ENCODE measurements at places on chromosomes 5 and 9.

DNA sequence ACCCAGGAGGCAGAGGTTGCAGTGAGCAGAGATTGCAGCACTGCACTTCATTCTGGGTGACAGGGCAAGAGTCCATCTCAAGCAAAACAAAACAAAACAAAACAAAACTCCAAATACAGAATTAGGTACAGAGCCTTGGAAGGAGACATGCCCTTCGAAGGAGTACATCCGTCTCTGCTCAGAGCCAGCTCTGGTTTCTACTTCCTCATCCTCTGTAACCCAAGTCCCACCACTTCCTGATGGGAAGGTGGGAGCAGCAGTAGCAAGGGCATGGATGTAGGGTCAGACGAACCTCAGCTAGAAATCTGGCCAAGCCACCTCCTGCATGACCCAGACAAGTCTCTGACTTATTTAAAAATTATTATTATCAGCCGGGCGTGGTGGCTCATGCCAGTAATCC is 16.5 kb upstream of the STXBP1 start:
- no peak for DNase-seq

DNA sequence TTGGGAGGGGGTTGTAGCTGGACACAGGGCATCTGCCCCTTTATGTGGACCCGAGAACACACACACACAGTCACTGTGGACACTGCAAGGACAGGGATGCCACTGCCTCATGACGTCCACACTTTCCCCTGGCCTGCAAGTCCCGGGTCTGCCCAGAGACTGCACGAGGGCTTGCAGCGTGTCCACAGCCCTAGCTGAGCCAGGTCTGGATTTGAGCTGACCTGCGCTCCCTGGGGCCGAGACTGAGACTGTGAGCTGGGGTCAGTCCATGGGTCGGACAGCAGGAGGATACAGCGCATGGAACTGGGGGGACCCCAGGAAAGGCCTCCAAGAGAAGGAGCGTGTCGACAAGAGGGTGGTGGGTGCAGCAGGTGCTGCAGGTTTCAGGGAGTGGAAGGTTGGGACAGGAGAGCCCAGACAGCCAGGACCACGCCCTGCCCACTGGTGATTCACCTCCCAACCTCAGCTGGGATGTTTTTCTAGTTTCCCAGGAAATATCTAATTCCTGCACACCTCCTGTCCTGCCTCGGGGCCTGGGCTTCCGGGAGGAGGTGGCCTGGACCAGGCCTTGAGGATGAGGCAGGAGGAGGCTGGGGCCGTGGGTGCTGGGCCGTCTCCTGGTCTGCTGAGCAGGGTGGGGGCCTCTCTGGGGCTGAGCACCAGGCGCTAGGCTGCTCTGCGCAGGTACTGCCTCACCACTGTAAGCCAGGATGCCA is 806 bp upstream of the RNF224 start:
- DNase-seq = no peak

DNA sequence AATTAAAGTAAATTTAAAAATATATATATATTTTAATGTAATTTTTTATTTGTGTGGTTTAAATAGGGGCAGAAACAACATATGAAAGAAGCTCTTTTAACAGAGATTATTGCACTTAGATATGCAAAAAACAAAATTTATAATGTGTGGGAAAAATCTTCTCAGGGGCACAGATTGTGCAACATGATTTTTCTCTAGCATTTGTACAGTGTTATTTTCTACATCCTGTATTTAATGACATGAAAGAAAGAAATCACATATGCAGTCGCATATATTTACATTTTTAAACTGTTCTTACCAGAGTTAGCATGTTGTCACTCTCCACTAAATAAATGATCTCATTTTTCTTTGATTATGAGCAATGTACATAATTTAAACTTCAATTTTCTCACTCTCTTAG is 265.3 kb upstream of the CTNND2 start:
- DNase-seq = no peak

GRCh38 chr5:50406877-50407276 is 34.2 kb downstream of the EMB start:
- DNase-seq = no peak

DNA sequence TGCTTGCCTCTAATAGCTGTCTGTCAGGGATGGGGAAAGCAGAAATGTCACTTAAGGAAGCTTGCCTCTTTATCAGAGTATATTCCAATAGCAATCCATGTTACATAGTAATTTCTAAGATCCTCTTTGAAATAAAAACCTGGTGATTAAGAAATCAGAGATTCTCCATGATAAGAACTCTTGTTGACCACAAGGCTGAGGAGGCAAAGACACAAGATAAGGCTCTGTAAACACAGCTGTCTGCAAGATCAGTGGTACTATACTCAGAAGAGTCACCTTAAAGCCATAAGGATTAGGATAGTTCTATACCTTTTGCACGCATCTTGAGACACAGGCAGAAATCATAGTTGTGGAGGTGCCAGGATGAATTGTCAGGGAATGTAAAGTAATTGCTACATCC is 40.3 kb downstream of the HEXB start:
- DNase-seq = no peak

GRCh38 chr9:16885931-16886330 is 15.5 kb upstream of the BNC2 start:
- no peak for DNase-seq

DNA sequence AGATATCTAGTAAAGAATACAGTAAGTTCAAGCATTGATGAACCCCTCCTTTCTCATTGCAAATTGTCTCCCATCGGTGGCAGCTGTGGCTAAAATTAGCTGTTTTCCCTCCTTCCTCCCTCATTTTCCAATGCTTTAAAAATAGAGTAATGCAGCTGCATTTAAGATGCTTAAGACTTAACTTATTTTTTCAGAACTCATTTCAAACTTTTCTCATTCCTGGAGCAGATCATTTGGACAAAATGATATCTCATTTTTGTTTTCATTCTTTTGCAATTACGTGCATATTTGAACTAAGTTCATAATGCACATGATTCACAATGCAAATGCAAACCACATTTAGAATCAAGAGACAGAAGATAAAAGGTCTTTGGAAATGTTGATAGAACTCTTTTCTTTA is 14.6 kb downstream of the HSPB3 start:
- DNase-seq = no peak

GRCh38 chr5:75142566-75143136 is 90.3 kb upstream of the GCNT4 start:
- DNase-seq = no peak

DNA sequence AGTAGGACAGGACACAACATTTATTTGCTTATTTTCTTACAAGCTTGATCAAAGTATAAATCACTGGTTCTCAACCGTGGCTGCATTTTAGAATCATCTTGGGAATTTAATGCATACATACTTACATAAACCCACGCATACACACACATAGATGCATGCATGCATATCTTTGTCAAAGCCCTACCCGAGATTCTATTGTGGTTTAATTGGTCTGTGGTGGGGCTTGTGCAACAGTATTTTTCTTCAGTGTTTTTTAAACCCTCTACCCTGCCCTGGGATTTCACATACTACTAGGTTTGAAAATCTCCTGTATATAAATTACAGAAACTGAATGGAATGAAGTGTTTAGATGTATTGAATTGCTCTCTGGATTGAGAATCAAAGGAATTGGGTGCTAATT is 1166.2 kb downstream of the MAT2B start:
- no peak for DNase-seq

DNA sequence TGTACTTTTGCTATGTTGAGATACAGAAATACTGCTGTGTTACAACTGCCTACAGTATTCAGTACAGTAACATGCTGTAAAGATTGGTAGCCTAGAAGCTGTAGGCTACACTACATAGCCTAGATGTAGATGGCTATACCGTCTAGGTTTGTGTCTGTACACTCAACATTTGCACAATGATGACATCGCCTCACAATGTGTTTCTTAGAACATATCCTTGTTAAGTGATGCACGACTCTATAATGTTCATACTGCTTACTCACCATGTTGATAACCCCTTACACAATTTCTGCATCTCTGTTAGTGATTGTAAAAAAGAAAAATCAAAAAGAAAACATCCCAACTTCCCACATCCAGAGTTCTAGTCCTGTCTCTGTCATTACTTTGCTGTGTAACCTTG is 450.0 kb downstream of the CCDC171 start:
- DNase-seq = no peak

DNA sequence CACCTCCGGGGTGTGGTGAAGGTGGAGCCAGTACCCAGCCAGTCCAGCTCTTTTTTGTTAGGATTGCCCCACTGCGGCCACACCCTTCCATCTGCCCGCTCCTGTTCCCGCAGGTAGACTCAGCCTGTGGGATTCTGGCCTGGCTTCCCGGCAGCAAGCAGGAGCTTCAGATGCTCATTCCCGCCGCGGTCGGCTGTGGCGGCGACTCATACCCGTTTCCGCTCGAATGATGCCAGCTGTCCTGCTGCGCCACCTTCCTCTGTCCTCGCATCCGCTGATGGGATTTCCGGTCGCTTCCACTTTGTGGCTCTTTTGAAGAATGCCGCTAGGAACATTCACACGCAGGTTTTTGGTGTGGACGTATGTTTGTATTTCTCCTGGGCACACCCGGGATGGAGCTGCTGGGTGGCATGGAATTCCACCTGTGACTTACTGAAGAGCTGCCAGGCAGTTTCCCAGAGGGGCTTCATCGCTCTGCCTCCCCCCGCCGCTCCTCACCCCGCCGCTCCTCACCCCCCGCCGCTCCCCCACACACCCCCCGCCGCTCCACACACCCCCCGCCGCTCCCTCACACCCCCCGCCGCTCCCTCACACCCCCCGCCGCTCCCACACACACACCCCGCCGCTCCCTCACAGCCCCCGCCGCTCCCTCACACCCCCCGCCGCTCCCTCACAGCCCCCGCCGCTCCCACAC is 60.3 kb downstream of the TENT4A start:
- DNase-seq = no peak
